ENCODE measurements at places on chromosomes 6 and 20.

DNA sequence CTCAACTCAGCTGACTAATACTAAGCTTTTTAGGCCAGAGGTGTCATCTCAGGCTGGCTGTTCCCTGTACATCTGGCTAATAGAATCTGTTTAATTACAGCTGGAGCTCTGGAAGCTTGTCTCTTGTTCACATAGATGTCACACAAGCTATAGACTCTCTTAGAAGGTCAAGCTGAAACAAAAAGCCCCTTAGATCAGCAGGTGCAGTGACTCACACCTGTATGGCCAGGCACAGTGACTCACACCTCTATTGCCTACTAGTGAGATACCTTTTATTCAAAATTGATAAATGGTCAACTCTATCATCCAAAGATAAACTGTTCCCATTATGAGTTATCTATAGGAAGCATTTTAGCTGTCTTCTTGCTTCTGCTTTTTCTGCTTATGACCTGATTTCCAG lies 29.9 kb upstream of the MTHFD1L start:
- DNase-seq: no peak

DNA sequence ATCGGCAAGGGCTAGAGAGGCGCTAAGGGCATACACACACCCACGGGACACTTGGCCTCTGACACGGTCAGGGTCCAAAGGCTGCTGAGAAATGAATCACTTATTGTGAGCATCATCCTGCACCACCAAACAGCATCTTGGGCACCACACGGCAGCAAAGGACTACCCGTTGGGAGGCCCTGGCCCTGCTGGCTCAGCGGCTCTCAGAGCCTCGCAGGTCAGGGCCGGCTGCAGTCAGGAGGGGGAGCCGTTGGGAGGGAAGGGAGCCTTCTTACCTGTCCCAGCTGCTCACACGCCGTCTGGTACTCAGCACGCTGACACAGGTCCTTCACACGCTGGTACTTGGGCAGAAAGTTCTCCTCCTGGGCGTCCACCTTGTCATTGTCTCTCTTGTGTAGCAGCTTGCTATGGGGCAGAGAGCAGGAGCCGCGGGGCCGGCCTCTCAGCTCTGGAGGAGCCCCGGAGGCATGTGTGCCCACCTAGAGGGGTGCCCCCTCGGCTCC lies 109.0 kb downstream of the SULF2 start:
- no peak for DNase-seq

DNA sequence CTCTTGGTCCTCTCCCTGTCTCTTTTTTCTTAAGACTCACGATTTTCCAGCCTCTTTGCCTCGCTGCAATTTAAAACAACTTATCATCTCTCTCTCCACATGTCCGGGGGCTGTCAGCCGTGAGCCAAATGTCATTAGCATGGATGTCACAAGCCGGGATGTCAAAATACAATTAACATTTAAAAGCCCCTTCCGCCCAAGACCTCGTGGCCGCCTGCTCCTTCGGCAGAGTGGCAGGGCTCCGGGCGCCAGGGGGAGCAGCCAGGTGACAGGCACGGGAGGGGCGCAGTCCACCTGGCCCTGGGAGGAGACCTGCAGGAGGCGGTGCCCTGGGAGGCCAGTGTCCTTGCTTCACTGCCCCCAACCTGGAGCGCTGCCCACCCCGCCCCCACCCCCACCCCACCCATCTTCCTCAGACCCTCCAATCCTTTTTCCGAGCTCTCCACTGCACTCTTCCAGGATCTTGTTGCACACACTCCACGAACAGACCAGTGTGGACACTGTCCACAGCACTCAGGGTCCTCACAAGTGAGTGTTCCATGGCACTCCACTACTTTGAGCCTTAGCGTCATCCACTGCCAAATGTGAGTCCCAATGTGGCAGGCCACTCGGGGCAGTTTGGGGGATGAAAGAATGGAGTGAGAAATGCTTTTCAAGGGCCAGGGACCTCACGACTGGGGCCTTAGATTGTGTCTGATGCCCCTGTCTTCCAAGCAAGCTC lies 5.6 kb upstream of the GRM4 start:
- DNase-seq: no peak

DNA sequence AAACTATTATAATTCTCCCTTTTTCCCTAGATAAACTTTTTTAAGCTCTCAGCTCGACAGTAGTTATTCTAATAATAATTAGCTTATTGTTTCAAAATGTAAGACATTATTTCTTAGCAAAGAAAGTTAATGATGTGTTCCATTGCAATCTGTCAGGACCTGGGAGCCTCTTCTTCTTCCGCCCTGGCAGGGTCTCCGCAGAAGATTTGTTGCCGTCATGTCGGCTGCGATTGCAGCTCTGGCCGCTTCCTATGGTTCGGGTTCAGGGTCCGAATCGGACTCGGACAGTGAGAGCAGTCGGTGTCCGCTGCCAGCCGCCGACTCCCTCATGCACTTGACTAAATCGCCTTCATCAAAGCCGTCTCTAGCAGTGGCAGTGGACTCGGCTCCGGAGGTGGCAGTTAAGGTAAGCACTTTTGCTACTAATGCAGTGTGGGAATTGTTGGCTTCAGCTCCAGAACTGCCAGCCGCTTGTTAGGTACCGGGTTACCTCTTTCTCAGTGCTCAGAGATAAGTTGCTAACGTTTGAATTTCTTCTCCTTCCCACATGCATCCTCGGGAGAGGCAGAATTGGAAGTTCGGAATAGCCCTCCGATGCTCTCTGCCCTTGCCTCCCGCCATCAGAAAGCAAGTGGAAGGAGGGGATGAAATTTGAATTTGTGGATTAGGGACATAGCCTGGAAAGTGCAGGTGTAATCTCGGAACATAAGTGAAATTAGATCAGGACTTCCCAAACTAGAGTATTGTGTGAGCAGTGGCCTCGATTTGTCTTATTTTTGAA lies at the start of gene CDC40:
Gene CDC40, plus strand, starts transcription at position 200 of the 781 bp plus-strand sequence. Its CDS starts 18 bp downstream, at position 218.
- peak; percentile 21 for DNase-seq

- no peak for DNase-seq
Observed at GRCh38 chr6:33638556-33638955, 17.4 kb downstream of the ITPR3 start.

GRCh38 chr6:131379948-131380347 lies 193.1 kb upstream of the ARG1 start:
- no peak for DNase-seq

GRCh38 chr20:62326559-62326958 lies 23.8 kb downstream of the ADRM1 start:
- DNase-seq: no peak

DNA sequence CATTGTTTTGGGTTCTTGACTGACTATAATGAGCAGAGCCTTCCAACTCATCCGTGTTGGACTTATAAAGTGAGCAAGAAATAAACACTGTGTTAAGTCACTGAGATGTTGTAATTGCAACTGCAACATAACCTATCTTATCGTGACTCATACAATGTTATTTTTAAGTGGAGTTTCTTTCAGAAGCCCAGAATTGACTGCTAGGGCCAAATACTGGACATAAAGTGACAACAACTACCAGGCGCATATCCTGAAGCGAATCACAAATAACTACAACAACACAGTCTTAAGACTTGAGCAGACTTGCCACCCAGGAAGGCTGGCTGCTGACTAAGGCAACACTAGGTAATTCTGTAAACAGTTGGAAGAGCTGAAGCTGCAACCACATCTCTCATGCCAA lies 326.6 kb downstream of the COL12A1 start:
- DNase-seq: no peak

- no peak for DNase-seq
Observed at GRCh38 chr6:20481281-20481680, 53.0 kb upstream of the CDKAL1 start.

DNA sequence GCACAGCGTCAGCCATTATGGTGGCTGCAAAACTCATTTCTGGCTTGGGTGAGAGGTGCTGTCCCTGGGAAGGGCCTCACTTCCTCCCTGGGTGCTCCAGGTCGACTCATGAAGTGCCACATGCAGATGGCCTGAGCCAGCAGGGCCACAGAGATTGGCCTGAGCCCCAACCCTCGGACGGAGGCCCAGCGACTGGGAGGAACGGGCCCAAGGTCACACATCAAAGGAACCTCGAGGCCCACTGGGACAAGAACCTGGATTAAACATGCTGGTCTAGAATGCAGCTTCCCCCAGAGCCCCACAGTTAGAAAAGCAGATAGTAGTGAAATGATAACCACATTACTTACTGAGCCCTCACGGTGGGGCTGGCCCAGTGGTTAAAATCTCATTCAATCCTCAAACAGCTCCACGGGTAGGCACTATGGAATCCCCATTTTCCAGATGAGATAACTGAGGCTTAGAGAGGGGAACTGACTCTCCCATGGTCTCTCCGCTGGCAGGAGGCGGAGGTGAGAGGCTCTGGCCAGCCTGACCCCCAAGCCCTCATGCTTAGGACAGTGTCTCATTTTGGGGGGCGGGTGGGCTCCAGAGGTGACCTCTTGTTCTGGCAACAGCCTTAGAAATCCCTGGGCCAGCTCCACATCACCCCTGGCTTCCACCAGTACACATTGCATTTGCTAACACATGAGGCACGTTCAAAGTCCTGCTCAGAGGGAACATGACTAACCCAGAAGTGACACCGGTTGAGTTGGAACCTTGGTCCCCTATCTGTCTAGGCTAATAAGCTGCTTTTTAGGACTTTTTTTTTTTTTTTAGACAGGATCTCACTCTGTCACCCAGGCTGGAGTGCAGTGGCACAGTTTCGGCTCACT lies 53.0 kb downstream of the SRC start:
- no peak for DNase-seq

Measured in stimulated activated CD8-positive, alpha-beta memory T cell treated with anti-CD3 and anti-CD28 coated beads, Interleukin-15, amount 100 ng/mL, for 1 hour (primary cell).